ENCODE measurements at places on chromosomes 4 and X.

GRCh38 chr4:24472514-24473308 is 111.6 kb downstream of the DHX15 start:
- peak; percentile 82 for ATAC-seq

DNA sequence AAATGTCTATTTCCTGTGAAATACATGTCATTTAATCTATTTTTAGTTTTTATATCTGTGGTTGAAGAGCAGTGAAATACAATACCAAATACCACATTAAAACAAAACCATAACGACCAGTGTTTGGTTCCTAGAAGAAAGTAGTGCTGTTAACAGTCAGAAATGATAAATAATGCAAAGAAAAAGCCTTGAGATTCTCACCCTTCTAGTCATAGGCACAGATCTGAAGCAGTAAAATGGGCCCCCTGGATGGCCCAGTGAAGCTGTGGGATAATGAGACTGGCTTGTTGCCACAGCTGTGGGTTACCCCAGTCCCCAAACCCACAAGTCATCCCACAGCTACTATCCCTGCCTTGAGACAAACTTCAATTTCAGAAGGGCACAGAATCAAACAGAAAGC is 137.3 kb upstream of the RPL34 start:
- no peak for ATAC-seq

DNA sequence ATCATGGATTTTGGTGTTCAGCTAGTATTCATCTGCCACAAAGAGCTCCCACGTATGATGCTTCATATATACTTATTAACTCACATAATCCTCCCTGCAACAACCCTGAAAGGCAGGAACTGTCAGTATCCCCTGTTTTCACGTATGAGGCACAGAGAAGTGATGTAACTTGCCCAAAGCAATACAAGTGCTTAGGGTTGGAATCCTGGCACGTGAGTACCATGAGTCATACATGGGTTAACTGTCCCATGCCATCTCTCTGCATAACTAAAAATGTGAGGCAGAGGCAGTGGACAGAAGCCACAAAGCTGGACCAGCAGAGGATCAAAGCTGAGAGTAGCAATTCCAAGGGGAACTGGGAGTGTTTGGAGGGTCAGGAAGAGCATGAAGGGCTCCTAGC is 35.7 kb upstream of the EGFL6 start:
- ATAC-seq, result no peak

- ATAC-seq, result peak; percentile 49
Measured at GRCh38 chr4:2843941-2844584, 419 bp downstream of the ADD1 start.

GRCh38 chrX:120781403-120781802 is 94.3 kb downstream of the CT47B1 start:
- ATAC-seq, result no peak

DNA sequence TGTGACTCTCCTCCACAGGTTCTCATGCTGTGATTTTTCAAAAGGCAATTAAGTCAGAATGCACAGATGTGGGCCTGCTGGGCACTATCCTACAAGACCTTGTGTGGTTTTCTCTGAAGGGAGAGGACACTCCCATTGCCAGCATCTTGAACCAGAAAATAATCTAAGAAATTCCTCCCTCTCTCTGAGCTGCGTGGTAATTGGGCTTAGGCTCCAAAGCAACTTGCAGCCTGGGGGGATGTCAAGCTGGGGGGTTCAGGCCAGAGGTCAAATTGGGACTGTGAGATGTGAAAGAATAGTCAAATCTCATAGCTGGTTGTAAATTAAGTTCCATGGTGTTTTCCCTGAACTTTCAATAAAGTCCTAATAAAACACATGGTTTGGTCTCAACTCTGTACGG is 350.6 kb upstream of the SLC7A11 start:
- ATAC-seq, result no peak

DNA sequence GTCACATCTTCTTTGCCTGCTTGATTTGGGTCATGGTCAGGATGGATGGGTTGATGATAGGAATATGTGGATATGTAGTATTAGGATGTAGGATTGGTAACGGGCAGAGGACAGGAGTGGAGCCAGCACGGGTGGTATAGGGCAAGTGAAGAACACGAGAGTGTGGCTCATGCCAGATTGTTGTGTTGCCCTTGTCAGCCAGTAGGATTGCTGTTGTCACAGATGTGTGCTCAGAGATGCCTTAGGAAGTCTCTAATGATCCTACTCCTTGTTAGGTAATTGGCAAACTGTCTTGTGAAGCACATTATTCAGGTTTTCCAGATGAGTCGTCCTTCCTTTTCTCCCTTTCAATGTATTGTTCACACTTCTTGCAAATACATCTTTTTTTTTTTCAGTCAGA is 5.5 kb downstream of the ATP10D start:
- no peak for ATAC-seq

- no peak for ATAC-seq
Measured at GRCh38 chr4:147846318-147847155, 114.6 kb downstream of the ARHGAP10 start.

GRCh38 chr4:86664959-86665358 is 70.8 kb downstream of the PTPN13 start:
- ATAC-seq, result no peak

DNA sequence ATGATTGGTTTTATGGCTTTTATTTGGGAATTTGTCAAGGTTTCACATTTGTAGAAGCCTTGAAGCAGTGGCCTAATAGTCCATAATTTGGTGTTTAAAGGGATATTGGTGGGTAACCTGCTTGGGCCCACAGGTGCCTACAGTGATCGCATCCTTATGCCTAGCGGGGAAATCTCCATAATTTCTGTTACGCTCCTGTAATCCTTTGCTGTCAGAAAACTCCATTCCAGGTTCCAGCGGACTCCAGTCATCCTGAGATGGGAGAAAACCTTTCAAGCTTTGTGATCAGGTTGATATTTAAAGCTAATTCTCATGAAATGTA is 257.0 kb upstream of the JADE1 start:
- ATAC-seq, result peak; percentile 10

DNA sequence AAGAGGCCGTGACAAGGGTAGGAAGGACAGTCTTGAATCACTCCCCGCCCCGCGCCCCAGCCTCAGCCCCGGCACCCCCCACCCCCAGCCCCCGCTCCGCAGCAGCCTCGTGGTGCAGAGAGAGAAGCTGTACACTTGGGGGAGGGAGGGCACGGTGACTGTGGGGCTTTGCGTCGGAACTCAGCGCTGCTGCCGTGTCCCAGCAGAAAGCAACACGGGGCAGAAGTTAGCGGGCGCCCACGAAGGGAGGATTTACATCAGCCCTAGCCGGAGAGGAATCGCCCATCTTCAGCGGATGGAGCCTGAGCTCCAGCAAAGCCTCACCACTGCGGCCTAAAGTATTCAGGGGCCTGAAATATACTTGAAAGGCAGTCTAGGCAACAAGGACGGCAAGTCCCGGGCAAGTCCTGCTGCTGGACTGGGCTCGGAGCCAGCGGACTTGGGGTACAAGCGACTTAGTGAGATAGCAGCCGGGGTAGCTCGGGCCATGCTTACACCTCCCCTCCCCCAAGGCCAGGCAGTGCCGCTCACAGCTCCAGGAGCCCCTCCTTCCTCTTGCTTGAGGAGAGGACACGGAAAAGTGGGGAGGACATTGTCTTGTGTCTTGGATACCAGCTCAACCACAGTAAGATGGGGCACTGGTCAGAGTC is 18.5 kb upstream of the OPN1LW start:
- peak; percentile 41 for ATAC-seq

DNA sequence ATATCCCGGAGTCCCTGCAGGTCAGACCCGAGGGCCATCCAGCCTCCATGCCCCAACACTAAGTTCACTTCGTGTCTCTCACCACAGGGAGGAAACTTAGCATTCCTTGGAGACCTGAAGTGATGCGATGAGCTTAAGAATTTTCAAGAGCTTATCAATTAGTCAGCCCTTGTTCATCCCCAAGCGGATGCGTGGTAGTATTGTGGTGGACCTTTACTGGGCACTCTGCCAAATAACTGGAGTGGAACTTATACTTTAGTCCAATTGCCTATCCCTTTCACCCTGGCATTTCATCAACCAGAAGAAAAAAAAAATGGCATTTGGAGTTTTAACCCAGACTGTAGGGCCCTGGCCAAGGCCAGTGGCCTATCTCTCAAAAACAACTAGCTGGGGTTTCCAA is 137.1 kb downstream of the RELL1 start:
- ATAC-seq, result no peak
